Upper lobe of right lung (tissue), 1 donor: ENCODE measurements at places on chromosomes 12 and 14. TPM values are rescaled to one million over a fixed set of nuclear protein-coding genes. Genes with fewer than 3 reads are reported as not detected.

DNA sequence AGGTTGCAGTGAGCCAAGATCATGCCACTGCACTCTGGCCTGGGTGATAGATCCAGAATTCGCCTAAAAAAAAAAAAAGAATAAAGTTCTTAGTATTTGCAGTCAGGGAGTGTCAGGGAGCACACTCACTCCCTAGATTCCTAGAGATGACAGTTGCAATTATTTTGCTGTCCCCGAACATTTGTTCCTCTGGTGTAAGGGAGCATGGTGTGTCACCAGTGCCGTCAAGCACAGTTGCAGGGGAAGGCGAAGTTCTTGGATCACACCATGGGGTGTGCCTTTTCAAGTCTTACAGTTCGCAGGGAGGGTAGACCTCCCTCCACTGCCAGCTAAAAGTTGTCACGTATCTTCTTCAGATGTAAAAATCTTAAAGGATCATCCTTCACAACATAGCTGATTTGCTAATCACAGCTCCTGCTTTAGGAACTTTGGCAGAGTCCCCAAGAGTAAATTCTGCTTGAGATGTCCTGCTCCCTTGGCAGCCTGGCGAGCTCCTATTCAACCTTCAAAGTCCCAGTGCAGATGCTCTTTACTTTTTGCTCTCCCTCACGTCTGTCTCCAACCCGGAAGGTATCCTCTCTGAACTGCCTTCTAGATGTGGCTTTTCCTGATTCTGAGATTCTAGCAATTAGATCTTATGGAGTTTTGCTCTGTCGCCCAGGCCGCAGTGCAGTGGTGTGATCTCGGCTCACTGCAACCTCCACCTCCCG, 11.3 kb downstream of the ACACB start:
- H3K4me3 ChIP-seq: no peak overlapping the region
- no peak overlapping the region for H3K27ac ChIP-seq
- no peaks in the 10 kb centered on the region for H3K36me3 ChIP-seq
- DNase-seq: no peak

Gene COCH
- total RNA-seq: 0.38 TPM

DNA sequence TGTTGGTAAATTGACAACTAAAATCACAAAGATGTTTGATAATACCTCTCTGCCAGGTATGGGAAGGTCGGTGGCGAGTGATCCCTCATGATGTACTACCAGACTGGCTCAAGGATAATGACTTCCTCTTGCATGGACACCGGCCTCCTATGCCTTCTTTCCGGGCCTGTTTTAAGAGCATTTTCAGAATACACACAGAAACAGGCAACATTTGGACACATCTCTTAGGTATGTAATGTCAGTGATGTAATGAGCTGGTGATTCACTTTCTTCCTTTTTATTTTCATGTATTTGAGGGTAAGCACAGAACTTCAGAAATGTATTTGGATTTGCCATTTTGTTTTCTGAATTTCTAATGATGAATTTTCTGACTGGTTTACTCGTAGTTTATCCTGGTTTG, 42.6 kb upstream of the LRTM2 start:
- no peak overlapping the region for H3K27ac ChIP-seq
- peaks cover 26% of the 10 kb centered on the region for H3K36me3 ChIP-seq

Gene TFCP2
- 25.0 TPM for total RNA-seq

- no peaks in the 10 kb centered on the region for H3K4me1 ChIP-seq
- H3K27ac ChIP-seq: no peak overlapping the region
- DNase-seq: no peak
- no peaks in the 10 kb centered on the region for H3K27me3 ChIP-seq
- H3K36me3 ChIP-seq: peaks cover 84% of the 10 kb centered on the region
- no peak overlapping the region for H3K4me3 ChIP-seq
Observed at GRCh38 chr14:102344485-102344884, 18.2 kb downstream of the CINP start.
